ENCODE measurements at places on chromosomes 3 and 15. TPM values are rescaled to one million over a fixed set of nuclear protein-coding genes. Genes with fewer than 3 reads are reported as not detected.

The KNG1 gene
- total RNA-seq = not detected

The CLDND1 gene
- 110 TPM for total RNA-seq

The PLSCR2 gene
- not detected for total RNA-seq

The ROPN1 gene
- not detected for total RNA-seq

The CSPG4 gene
- 0.13 TPM for total RNA-seq

The MYRIP gene
- 29.0 TPM for total RNA-seq

The SOX2 gene
- not detected for total RNA-seq

The EID1 gene
- total RNA-seq = 246 TPM

The ANKRD28 gene
- 199 TPM for total RNA-seq

The AGBL1 gene
- total RNA-seq = not detected

The HDGFL3 gene
- total RNA-seq = 126 TPM

The ATP13A5 gene
- total RNA-seq = not detected

The GOLGA6L4 gene
- 2.3 TPM for total RNA-seq

The MB21D2 gene
- total RNA-seq = 8.9 TPM

The ANKDD1A gene
- total RNA-seq = 2.0 TPM

The CCDC54 gene
- not detected for total RNA-seq

The PLCH1 gene
- total RNA-seq = 0.27 TPM

The SKIC8 gene
- 73.8 TPM for total RNA-seq

The ARHGEF26 gene
- 0.80 TPM for total RNA-seq

The ANAPC13 gene
- 89.4 TPM for total RNA-seq

The KBTBD12 gene
- not detected for total RNA-seq

The SH3GL3 gene
- total RNA-seq = not detected

The MGA gene
- 46.3 TPM for total RNA-seq

Measured in thoracic aorta endothelial cell (primary cell).